ENCODE measurements at places on chromosomes 16 and 17.

- no peak for DNase-seq
These were observed 380.3 kb downstream of the SNX29 start for GRCh38 chr16:12356632-12357340.

GRCh38 chr17:79022507-79022991 lies 1.4 kb upstream of the C1QTNF1 start:
- DNase-seq: no peak

DNA sequence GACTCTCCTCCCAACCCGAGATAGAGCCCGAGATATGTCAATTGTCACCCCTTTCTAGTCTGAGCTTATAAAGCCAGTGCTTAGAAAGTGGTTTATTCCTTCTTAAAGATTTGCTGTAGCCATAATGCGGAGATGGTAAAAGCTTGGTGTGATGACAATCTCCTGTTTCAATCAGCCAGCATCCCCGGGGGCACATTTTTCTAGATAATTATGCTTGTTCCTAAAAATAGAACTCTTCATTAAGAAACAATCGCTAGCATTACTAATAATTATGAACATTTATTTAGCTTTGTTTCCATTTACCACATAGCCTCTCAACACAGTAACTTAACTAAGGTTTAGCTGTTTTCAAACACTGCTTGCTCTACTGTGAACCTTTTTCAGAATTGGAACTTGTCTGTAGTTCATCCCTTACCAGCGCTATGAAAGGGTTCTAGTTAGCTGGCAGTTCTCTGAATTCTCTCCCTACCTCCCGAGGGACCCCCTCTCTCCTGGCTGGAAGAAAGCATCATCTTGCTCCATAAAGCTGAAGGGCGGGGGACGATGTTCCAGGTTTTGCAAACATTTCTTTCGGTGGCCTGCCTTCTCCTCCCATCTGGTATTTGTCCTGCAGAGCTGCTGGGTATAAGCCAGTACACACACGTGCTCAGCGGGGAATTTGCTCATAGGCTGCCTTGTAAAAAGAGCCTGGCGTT lies 922 bp upstream of the MRPL58 start:
- DNase-seq: peak; percentile 82

GRCh38 chr17:74612046-74612445 lies 11.5 kb downstream of the CD300E start:
- DNase-seq: no peak

DNA sequence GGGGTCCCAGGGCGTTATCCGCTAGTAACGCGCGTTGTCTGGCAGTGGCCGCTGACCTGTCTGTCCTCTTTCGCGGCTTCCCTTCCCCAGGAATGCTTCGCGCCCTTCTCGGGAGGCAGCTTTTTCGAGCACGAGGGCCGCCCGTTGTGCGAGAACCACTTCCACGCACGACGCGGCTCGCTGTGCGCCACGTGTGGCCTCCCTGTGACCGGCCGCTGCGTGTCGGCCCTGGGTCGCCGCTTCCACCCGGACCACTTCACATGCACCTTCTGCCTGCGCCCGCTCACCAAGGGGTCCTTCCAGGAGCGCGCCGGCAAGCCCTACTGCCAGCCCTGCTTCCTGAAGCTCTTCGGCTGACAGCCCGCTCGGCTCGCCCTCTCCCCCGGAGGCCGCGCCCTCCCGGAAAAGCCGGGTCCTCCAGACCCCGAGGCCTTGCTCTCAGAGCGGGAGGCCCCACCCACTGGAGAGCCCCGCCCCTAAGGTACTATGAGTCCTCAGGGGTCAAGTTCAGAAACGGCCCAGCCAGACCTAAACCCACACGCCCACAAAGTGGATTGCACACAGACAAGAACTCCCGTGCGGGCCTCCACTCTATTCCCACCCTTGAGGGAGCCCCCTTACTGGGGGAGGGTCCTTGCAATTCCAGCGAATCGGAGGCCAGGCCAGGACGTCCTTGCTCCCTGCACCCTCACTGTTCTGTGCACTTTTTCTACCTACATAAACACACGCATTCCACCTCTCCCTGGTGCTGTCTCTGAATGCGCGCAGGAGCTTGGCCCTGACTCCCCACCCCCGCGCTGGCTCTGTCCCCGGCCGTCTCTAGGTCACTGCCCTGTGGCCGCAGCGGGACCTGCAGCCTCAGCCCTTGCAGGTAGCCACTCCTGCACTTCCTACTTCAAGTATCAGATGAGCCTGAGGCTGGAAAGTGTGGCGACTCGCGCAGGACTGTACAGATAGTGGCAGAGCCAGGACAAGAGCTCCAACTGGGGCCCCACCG lies 5.4 kb upstream of the SLC5A2 start:
- DNase-seq: no peak

DNA sequence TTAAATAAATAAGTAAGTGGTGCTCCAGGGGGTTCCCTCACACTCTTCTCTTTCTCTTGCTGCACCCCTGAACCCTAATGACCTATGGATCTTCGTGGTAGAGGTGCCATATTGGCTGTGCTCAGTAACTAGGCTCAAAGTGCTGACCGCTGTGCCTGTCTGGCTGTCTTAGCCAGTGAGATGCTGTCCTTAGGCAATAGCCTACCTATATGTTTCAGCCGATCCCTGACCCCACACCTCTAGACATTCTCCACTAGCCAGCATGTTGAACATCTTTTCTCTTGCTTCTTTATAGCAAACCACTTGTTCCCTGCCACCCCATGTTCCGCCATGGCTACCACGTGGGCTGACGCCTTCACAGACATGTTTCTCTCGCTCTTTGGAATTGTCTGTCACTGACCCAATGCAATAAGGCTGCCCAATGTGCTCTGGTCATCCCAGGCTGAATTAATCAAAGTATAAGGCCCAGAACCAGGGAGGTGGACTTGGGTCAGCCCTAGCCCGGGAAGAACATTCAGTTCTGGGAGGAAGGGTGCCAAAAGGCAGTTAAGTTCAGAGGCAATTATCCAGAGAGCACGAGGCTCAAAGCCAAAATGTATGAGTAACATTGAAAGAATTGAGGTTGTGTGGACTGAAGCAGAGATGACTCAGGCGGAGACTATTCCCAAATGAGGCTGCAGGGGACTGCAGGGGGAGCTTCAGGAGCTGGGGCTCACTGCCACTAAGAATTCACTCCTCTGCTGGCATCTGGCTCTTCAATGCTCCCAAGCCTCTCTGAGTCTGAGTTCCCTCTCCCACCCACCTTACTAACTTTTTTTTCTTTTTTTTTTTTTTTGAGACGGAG lies 28.7 kb upstream of the TNRC6A start:
- peak; percentile 98 for DNase-seq

DNA sequence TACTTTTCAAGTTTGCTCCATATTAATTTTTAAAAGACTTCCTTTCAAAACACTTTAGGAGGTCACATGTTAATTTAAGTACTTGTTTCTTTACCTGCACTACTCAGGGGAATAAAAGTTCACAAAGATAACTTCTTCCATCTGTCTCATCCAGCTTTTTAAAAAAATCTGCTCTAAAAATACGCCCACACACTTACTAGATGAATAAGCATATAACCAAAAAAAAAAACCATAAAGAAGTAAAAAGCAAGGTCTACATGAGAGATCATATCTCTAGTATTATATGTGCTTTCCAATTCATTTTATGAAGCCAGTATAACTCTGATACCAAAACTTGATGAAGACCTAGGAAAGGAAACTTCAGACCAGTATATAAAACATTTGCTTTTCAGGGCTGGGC lies 17.2 kb downstream of the SKAP1 start:
- no peak for DNase-seq

GRCh38 chr16:9008601-9009260 lies 45.0 kb upstream of the USP7 start:
- peak; percentile 62 for DNase-seq

DNA sequence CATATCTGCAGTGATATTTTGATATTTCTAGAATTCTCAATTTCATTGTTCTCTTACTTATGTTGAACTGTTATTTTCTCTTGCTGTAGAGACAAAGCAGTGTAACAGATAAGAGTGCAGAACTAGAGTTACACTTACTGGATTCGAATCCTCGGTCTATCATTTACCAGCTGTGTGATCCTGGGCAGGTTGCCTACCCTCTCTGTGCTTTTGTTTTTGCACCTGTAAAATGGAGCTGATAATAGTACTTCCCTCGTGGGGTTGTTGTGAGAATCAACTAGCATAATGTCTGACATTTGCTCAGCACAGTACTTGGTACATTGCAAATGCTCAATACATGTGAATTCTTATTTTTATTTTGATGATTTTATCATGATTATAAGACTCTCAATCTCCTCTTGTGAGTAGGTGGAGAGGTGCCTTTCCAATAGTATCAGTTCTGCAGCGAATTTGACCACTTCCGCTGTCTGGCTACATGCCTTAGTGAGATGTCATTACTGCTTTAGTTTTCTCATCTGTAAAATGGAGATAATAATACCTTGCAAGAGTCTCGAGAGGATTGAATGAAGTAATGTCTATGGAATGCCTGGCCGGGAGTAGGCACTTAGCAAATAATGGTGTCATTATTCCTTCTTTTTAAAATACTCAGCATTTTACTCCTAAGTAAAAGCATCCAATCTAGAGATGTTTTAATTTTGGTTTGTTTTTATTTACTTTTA lies 312.2 kb upstream of the MAF start:
- DNase-seq: peak; percentile 9

- DNase-seq: no peak
These were observed 26.8 kb upstream of the FBXO47 start for GRCh38 chr17:38994026-38994425.

- DNase-seq: no peak
These were observed 11.5 kb downstream of the UBE2G1 start for GRCh38 chr17:4354862-4355514.

DNA sequence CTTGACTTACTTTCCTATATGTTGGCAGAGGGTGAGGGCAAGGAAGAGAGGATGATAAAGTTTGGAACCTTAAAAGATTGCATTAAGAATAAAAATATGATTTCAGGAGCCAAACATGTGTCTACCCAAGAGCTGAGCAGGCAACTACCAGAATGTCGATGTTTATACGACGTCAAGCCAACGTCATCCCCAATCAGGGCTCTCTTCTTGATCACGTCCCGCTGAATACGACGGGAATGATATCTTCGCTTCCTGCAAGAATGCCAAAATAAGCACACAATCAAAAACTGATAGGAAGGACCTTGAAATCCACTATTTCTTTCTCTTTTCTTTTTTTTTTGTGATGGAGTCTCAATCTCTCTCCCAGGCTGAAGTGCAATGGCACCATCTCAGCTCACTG lies 20.1 kb upstream of the ITGAE start:
- no peak for DNase-seq

DNA sequence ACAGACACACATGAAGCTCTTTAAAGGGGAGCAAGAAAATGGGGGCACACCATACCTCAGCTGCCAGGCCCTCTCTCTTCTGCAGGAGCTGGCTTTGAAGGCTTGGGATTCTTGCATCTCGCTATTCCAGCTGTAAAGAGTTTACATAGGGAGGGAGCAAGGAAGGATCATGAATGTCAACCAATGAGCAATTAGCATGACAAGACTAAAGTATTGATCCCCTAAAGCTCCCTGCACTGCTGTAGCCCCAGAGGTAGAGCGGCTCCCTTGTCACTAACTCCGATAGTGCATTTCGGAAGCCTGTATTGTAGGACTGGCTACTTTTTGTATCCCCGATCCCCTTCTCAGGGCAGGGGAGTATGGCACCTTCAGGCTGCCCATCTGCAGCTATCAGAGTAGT lies 113.4 kb upstream of the PMFBP1 start:
- DNase-seq: no peak

GRCh38 chr17:45904866-45905265 lies 10.5 kb downstream of the MAPT start:
- DNase-seq: no peak

- DNase-seq: peak; percentile 23
These were observed 18.0 kb downstream of the CFDP1 start for GRCh38 chr16:75415169-75415905.

DNA sequence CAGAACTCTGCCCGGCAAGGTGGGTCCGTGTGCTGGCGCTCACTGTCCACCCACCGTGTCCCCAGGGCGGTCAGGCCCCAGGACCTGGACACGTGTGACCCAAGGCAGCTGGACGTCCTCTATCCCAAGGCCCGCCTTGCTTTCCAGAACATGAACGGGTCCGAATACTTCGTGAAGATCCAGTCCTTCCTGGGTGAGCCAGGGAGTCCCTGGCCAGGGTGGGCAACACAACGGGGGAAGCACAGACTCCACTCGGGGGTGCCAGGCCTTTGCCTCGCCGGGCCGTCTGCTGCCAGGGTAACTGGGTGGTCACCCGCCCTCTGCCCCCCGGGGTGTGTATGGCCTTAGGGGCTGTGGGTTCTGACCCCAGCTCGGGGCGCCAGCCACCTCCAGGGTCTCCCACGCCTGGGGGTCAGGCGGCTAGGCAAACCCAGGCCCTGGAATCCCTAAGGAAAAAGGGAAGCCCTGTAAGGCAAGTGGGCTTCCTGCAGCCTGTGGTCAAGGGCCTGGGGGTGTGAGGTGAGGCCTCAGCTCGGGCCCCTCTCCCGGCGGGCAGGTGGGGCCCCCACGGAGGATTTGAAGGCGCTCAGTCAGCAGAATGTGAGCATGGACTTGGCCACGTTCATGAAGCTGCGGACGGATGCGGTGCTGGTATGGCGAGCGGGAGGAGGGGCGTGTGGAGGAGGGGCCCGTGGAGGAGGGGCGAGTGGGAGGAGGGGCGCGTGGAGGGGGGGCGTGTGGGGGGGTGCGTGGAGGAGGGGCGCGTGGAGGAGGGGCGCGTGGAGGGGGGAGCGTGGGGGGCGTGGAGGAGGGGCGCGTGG lies 6.5 kb downstream of the MSLN start:
- DNase-seq: no peak

GRCh38 chr16:85003725-85004586 lies 7.4 kb downstream of the ZDHHC7 start:
- no peak for DNase-seq

DNA sequence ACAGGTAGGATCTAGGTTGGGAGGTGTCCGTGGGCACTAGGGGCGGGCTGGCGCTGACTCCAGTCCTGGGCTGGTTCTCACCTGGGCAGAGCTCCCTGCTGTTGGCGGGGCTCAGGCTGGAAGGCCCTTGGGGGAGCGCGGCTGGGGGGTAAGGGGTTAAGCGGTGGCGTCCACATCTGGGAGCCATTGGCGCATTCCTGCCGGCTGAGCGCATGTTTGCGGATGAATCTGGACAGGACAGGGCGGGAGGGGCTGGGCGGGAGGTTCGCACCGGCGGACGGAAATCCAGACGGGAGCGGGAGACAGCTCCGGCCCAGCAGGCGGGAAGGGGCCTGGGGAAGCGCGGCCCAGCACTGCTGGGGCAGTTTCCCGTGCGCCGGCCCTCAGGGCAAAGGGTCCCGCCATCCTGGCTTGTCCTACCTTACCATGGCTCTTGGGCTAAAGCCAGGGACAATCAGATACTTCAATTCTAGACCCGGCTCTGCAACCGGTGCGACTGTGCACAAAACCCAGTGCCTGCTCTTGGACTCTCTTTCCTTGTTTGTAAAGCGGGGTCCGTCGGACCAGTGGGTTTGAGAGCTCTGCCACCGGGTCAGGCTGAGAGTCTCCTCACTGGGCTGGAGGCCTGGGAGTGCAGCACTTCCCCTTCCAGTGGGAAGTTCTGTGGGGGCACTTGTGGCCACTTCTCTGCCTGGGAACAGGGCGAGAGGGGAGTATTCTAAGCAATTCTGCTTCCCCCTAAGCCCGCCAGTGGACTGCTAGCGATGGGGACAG lies 7.8 kb downstream of the RARA start:
- peak; percentile 73 for DNase-seq

GRCh38 chr17:3959295-3959899 lies 4.8 kb downstream of the ATP2A3 start:
- DNase-seq: peak; percentile 75

- DNase-seq: no peak
These were observed 60.6 kb downstream of the BEAN1 start for GRCh38 chr16:66487580-66488275.

- DNase-seq: no peak
These were observed 97.7 kb downstream of the GSG1L start for GRCh38 chr16:27965801-27966200.
